ENCODE measurements at places on chromosomes 2 and 18.

DNA sequence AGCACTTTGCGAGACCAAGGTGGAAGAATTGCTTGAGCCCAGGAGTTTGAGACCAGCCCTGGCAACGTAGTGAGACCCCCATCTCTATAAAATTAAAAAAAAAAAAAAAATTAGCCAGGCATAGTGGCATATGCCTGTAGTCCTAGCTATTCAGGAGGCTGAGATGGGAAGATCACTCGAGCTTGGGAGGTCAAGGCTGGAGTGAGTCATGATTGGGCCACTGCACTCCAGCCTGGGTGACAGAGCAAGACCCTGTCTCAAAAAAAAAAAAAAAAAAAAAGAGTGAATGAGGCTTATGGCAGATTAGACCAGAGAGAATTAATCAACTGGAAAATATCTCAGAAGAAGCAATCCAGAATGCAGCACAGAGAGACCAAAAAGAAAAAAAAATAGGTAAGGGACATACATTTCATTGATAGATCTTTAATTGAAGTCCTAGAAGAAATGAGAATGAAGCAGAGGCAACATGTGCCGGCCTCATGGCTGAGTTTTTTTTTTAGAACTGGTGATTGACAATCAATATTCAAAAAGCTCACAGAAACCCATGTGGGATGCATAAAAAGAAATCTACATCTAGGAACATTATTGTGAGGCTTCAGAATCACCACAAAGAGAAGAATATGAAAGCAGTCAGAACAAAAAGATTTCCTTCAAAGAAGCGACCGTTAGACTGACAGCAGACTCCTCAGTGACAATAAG is 32.2 kb upstream of the ELAC1 start:
- DNase-seq: no peak

- no peak for DNase-seq
Observed at GRCh38 chr2:51553476-51553875, 521.5 kb upstream of the NRXN1 start.

DNA sequence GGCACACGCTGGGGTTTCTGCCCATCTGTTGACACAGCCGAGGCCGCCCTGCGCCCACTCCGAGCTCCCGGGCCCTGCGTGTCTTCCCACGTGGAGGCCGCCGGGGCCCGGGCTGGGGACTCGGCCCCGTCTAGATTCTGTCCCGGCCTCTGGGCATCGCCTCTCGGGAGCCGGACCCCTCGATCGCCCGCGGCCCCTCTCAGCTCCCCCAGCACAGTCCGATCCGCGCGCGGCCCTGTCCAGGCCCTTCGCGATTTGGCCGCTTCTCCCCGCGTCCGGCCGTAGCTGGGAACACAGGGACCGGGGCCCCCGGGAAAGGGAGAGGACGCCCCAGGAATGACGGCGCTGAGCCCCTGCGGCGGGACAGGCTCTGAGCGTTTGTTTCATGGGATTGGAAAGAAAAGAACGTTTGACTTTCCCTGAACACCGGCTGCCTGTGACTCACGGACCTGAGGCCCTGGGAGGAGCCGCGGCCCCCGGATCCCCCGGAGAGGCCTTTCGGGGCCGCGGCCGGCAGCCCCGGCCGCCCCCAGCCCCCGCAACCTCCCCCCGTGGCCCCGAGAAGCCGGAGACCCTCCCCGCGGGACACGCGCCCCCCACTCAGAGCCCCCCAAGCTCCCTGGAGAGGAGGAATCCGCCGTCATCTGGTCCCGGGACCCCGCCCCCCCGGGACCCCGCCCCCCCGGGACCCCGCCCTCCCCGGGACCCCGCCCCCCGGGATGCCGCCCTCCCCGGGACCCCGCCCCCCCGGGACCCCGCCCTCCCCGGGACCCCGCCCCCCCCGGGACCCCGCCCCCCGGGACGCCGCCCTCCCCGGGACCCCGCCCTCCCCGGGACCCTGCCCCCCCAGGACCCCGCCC is 62.7 kb upstream of the CTDP1 start:
- DNase-seq: no peak

GRCh38 chr18:75114231-75114764 is 94.6 kb downstream of the PTGR3 start:
- DNase-seq: no peak

GRCh38 chr2:23069923-23070322 is 315.1 kb upstream of the KLHL29 start:
- no peak for DNase-seq

DNA sequence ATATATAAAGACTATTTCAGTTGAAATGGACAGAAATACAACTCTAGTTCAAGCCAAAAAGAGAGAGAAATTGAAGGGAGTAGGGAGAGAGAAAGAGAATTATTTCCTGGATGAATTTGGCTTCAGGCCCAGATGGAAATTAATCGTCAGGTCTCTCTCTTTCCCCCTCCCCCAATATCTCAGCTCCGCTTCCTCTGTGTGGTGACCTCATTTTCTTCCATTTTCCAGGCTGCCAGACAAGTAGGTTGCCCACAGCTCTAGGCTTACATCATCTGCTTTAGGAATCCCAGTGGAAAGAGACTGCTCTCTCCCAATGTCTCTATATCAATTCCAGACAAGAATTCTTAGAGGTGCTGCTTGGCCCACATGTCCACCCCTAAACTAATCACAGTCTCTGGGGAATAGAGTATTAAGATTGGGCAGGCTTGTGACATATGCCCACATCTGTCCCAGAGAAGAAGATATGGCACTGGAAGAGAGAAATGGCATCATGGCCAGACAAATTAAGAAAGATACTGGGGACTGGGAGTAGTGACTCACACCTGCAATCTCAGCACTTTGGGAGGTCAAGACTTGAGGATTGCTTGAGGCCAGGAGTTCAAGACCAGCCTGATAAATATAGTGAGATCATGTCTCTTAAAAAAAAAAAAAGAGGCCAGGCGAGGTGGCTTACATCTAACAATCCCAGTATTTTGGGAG is 37.2 kb upstream of the CFAP36 start:
- no peak for DNase-seq

- DNase-seq: no peak
Observed at GRCh38 chr2:118665784-118666529, 181.5 kb downstream of the EN1 start.

Data from T-helper 1 cell (primary cell).